ENCODE measurements at places on chromosomes 6 and 20.

GRCh38 chr6:168623736-168624135 is 182.8 kb downstream of the SMOC2 start:
- no peak for DNase-seq

DNA sequence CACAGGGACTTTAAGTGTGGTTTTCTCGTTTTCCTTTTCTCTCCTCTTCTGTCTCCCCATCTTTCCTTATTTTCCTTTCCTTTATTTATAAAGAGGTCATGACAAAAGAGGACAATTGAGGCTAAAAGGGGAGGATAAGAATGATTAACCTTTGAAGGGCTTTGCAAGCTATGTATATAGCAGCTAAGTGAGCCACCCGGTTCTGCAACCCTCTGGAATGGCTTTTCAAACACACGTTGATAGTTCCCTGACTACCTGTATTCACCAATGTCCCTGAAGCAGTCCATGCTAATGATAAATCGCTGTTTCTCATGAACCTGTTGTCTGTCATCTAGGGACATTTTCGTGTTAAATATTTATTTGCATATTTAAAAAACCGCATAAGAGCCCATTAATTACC is 124.4 kb upstream of the RALGAPA2 start:
- DNase-seq: no peak

GRCh38 chr20:3209946-3210317 is 634 bp downstream of the ITPA start:
- DNase-seq: no peak

DNA sequence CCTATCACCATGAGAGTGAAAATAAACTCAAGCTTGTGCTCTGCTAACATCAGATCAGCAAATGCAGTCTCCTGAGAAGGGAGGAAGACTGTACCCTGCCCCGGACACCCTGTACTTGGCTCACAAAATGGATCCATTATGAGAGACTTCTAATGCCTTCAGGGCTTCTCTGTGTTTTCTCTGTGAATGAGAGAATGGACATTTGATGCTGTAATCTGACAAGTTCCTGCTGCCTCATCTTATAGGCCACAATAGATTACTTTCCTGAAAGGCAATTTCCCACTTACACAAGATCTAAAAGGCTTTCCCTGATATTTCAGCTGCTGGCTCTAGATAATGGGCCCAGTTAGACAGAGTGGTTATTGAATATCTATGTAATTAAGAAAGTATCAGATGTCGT is 117.2 kb downstream of the OTOR start:
- no peak for DNase-seq

DNA sequence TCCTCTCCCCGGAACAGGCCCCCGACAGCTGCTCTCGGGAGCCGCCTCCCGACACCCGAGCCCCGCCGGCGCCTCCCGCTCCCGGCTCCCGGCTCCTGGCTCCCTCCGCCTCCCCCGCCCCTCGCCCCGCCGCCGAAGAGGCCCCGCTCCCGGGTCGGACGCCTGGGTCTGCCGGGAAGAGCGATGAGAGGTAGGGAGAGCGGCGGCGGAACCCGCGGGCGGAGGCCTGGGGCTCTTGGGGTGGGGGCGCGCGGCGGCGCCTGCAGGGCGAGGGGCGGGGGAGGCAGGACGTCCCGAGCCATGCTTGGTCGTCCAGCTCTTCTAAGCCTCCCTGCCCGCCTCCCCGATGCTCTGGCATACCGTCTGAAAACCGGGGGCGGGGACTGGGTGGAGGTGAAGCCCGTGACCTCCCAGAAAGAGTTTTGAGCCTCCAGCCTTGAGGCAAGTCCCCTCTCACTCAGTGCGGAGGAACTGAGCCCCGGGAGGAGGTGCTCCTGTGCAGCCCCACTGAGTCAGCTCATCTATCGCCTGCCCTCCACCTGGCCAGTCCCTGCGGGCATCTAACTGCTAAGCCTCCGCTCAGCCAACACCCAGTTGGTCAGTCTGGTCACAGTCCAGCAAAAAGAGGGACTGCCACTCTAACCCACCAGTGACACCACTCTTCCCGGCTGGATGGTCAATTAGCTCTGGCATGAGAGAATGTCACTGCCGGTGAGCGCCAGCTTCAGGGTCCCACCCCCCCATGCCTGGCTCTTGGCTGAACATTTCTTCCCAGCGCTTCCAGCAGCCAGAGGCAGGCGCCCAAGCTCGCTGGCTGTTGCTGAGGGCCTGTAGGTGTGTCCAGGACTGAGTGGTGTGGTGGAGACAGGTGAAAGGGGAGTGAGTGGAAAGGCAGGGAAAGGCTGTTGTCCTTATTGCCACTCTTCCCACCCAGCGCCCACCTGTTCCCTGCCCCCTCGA is 482 bp downstream of the DDR1 start:
- peak; percentile 48 for DNase-seq

GRCh38 chr20:37745553-37745952 is 51.7 kb downstream of the CTNNBL1 start:
- DNase-seq: no peak

DNA sequence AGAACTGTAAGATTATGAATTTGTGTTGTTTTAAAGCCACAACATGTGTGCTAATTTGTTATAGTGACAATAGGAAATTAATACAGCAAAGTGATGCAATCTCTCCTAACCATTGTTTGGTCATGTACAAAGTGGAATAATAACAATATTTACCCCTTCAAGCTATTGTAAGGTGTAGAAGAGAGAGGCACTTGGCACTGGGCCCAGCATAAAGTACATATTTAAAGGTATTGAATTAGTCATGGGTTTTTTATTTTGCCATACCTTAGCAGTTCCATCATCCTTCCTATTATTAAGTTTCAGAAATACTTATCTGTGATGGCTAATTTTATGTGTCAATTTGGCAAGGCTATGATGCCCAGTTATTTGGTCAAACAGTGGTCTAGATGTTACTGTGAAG is 322.4 kb upstream of the TSHZ2 start:
- no peak for DNase-seq

GRCh38 chr6:6395581-6396197 is 75.2 kb upstream of the F13A1 start:
- no peak for DNase-seq

DNA sequence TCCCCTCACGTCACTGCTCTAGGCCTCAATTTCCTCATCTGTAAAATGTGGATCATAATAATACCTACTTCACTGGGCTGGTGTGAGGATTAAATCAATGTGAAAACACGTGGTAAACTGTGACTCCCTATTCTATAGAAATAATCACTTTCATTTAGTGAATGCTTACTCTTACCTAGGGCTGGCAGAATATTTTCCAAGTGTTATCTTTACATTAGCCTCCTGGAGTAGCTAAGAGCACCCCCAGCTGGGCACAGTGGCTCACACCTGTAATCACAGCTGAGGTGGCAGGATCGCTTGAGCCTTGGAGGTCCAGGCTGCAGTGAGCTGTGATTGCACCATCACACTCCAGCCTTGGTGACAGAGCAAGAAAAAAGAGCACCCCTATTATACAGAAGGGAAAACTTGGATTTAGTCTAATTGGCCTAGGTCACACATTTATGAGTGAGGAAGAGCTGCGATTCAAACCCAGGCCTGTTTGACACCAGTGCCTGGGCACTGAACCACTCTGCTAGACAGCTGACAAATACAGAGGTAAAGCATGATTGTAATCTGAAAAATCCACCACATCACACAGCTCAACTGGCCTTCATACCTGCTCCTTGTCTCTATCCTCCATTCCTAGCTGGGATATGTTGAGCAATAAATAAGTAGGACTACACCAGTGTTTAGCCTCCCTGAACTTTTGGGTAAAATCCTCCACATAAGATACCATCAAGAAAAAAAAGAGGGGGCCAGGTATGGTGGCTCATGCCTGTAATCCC is 1.4 kb upstream of the SNTA1 start:
- peak; percentile 28 for DNase-seq

- DNase-seq: no peak
These were observed 13.3 kb downstream of the RSPH4A start for GRCh38 chr6:116629563-116629981.

DNA sequence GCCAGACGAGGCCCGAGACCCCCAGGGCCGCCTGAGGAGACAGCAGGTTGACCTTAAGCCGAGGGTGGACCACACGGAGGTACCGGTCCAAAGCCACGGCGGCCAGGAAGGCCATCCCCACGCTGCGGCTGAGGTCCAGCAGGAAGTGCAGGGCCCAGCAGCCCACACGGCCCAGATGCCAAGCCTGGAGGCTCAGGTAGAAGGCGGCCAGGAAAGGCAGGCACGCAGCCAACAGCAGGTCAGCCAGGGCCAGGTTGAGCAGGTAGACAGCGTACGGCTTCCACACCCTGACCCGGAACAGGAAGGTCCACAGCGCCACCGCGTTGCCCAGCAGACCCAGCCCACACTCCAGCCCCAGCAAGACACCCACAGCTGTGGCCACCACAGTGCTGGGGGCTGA is 366 bp downstream of the GPR31 start:
- no peak for DNase-seq

- DNase-seq: no peak
These were observed at the start of gene SLA2 for GRCh38 chr20:36645998-36646397. TSS of gene SLA2 (minus strand) at chr20:36646196. CDS start at chr20:36641335, 4,861 bp downstream.

DNA sequence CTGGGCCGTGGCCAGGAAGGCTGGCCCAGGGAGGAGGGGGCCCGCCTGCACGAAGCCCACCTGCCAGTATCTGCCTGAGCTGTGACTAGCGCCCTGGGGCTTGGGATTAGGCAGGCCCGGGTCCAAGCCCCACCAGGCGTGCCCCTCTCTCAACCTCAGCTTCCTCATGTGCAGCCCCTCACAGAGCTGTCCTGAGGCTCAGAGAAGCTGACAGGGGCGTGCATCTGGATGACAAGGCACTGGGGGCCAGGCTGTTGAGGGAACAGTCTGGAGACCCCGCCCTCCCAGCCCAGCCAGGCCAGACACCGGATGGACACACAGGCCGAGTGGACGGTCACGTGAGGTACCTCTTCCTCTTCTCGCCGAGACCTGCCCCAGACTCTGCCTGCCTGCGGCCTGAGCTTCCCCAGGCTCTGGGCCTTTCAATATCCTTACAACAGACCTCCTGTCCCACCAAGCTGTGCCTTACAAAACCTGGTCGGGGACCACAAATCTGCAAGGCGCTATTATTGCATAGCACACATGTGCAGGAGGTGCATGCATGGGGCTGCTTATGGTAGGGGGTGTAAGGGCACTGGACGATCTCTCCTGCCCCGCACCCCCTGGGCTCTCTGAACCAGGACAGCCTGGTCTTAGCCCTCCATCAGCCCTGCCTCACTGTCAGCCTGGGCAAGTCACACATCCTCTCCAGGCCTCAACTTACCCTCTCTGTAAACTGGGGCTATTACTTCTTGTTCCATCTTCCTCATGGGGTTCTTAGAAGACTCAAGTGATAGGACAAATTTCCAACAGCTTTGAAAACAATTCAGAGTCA is 20.0 kb downstream of the NOL4L start:
- no peak for DNase-seq

DNA sequence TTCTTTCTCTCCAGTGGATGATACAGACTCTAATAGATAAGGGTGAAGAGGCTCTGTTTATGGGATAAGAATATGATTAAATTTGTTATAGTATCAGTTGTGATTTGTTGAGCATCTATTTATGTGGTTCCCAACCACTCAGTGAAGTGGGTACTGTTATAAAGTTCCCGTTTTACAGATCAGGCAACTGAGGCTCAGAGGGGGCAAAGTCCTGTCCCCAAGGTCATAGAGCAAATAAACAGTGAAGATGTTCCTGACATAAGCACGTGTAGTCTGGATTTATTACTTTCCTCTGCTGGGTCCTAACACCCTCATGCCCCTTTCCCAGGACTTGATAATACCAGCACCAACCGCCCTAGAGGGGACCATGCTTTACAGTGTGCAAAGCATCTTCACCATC is 4.1 kb downstream of the DUSP15 start:
- DNase-seq: no peak

DNA sequence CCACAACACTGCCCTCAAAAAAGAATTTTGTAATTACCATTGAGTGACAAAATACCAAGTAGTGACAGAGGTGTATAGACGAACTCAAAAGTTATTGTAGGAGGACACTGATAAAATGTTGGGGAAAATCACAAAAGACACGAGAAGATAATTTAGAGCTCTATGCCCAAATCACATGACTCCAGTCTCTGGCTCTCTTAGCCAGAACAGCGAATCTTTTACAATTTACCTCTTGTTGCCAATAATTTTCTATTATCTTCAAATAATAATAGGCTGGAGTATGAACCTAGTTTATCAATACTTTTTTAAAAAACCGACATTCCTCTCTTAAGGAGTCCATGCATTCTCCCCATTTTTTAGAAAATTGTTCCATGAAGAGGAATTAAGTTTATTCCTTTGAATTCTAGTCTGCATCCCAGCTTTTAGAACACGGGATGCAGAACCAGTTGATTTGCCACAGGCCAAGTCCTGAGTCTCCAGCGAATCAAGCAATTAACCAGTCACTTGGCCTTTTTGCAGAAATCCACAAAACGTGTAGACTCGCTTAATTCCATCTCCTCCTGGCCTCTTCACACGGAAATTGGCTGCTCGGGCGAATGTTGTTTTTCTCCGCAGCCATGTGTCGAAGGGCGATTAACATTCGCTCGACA is 507 bp upstream of the RIPPLY2 start:
- no peak for DNase-seq

GRCh38 chr6:92779746-92780145 is 639.6 kb downstream of the EPHA7 start:
- peak; percentile 54 for DNase-seq

DNA sequence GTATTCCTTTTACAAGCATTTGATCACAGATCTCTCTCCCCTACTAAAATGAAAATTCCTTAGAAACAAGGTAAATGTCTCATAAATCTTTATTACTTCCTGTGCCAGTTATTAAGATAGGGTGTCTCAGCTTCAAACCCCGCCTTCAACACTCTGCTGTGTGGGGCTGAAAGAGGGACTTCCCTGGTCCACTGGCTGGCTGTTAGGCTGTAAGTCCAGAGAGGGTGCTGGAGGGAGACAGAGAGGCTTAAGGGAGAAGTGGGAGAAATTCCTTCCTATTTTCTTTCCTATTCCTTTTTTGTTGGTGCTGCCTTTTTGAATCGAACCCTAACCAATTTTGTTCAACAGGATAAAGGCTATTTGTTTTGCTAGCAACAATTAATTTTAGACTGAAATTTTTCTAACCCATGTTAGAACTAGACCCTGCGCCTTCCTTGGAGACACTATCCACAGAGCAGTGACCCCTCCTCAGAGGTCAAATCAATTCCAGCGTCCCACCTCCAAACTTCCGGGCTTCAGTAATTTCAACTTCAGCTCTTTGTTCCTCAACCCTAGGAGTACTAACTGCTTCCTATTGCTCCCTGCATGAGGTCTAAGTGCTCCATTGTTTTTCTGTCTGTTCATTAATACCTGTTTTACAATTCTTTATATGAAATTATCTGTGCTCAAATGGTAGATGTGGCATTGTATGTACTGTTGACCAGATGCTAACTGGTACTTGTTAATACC is 207.5 kb upstream of the OPRM1 start:
- no peak for DNase-seq

DNA sequence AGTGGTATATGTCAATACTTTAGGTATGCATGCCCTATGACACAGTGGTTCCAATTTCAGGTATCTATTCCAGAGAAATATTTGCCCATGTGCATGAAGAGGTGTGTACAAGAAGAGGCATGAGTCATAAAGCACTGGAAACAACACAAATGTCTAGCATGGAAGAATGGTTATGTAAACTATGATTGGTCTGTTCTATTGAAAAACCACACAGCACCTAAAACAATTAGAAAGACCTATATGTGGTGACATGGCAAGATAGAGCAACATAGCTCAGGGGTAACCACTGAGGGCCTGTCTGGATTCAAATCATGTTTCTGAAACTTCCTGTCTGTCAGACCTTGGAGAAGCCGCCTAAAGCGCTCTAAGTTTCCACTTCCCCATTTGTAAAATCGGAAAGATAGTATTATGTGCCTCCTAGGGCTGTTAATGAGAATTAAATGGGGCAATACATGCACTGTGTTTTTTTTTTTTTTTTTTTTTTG is 76.0 kb upstream of the SHLD1 start:
- no peak for DNase-seq
